Cardiac muscle cell (in vitro differentiated cells and primary cell): ENCODE measurements at places on chromosomes 16 and 17.

DNA sequence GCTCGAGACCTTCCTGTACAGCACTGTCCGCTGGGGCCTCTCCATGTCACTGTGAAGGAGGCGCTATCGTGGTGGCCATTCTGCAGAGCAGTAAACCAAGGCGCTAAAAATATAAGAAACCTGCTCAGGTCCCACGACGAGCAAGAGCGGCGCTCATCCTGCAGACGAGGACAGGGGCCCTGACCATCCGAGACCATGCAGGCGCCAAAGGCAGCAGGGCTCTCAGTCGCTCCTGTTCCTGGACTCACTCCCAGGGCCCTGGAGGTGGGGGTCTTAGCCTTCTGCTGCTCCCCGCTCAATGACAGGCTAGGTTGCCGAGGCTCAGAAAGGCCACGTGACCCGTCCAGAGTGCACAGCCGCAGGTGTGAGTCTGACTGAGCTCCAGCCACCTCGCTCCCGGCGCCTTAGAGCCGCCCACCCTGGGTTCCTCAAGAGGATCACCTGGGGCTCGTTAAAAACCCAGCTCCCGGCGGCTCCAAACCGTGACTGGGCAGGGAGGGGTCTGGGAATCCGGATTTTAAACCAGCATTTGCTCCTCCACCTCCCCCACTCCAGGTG lies 509 bp upstream of the ATP2C2 start:
- H3K36me3 ChIP-seq = no peaks in the 10 kb centered on the region
- H3K4me3 ChIP-seq = peak overlapping the region; percentile 22
- peaks cover 72% of the 10 kb centered on the region for H3K27me3 ChIP-seq
- DNase-seq = no peak

- no peak for DNase-seq
- H3K27ac ChIP-seq = no peak overlapping the region
- H3K4me1 ChIP-seq = no peaks in the 10 kb centered on the region
- H3K4me3 ChIP-seq = no peak overlapping the region
- no peaks in the 10 kb centered on the region for H3K36me3 ChIP-seq
Observed at GRCh38 chr16:49354991-49355390, 18.6 kb upstream of the C16orf78 start.

GRCh38 chr16:54009464-54010176 lies 277.0 kb downstream of the IRX3 start:
- no peak overlapping the region for H3K4me3 ChIP-seq
- H3K4me1 ChIP-seq = no peaks in the 10 kb centered on the region
- no peaks in the 10 kb centered on the region for H3K36me3 ChIP-seq
- H3K27me3 ChIP-seq = no peaks in the 10 kb centered on the region

DNA sequence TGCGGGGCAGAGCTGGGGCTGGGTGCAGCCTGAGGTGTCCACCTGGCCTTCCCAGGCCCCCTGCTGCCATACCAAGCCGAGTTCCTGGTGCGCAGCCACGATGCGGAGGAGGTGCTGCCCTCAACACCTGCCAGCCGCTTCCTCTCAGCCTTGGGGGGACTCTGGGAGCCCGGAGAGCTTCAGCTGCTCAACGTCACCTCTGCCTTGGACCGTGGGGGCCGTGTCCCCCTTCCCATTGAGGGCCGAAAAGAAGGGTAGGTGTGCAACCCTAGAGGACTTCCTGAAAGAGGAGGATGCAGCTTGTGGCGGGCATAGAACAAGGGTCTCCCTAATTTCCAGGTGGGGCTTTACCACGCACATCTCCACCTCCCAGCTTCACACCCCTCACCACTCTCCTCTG lies 2.5 kb downstream of the SGCA start:
- H3K4me1 ChIP-seq = peaks cover 32% of the 10 kb centered on the region
- H3K4me3 ChIP-seq = no peak overlapping the region
- H3K27me3 ChIP-seq = no peaks in the 10 kb centered on the region
- no peak for DNase-seq

DNA sequence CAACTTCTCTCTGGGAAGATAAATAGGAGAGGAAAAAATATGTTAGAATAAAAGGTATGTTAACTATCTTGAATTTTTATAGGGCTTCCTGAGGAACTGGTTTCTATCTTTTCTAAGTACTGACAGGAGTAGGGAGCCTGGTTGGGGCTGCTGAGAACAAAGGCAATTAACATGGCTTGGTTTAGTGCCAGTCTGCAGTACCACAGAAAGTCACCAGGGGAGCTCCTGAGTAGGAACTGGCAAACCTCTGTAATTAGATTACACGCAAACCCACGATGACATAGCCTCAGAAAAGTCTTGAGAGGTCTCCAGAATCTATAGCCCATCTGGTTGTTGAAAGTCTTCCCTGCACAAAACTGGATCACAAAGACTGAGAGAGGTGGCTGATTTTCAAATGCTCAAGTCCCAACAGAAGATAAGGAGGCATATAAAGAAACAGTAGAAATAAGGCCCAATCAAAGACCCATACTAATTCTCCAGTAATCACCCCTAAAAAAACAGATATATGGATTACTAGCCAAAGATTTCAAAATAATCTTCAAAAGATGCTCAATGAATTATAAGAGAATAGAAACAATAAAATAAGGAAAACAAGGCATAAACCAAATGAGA lies 11.7 kb upstream of the CNTNAP4 start:
- H3K4me1 ChIP-seq = no peaks in the 10 kb centered on the region
- no peaks in the 10 kb centered on the region for H3K36me3 ChIP-seq
- H3K27me3 ChIP-seq = no peaks in the 10 kb centered on the region
- peak; percentile 46 for DNase-seq
- no peak overlapping the region for H3K27ac ChIP-seq

DNA sequence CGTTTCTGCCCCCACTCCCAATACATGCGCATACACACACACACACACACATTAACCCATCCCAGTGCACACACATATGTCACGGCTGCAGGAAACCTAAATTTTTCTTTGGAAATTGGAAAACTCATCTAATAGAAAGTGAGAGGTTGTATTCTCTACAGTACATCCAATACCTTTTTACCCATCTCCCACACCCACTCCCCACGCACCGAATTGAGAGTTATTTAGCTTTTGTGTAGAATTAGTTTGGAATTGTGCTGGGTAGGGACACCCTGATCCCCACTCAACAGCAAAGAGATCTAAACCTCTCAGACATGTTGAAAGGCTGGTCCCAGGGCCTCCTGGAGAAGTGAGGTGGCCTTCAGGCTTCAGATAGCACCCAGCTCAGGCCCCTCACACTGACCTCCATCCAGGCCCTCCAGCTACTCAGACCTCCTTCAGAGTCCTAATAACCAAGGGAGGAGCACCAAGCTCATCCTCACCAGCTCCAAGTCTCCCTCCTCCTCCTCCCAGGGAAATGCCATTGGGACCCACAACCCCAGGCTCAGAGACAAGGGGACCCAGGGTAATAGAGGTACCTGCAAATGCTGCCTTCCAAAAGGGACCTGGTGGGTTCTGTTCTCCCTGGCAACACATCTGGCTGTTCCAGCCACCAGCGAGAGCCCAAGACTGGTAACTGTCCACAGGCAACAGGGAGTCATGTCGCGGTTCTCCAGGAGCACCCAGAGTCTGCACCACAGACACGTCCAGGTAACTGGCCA lies 955 bp downstream of the HOXB13 start:
- H3K27ac ChIP-seq = no peak overlapping the region
- H3K27me3 ChIP-seq = peaks cover 100% of the 10 kb centered on the region
- H3K4me1 ChIP-seq = peaks cover 6% of the 10 kb centered on the region
- no peak for DNase-seq

DNA sequence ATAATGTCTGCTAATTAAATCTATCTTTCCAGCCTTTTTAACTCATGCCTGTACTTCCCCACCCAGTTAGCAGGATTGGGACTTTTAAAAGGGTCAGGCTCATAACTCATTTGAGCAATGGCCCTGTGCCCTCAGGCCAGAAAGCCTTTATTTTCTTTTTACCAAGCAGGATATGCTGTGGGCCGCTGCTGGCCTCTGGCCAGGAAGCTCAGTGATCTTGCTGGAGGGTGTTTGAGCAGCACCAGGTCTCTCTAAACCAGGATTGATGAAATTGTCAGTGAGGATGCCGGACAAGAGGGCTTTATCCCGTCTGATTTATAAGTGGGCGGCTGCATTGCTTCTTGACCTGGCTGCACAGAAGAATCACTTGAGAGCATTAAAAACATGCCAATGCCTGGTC lies 187.8 kb downstream of the RAB11FIP4 start:
- no peak for DNase-seq
- H3K27ac ChIP-seq = no peak overlapping the region

DNA sequence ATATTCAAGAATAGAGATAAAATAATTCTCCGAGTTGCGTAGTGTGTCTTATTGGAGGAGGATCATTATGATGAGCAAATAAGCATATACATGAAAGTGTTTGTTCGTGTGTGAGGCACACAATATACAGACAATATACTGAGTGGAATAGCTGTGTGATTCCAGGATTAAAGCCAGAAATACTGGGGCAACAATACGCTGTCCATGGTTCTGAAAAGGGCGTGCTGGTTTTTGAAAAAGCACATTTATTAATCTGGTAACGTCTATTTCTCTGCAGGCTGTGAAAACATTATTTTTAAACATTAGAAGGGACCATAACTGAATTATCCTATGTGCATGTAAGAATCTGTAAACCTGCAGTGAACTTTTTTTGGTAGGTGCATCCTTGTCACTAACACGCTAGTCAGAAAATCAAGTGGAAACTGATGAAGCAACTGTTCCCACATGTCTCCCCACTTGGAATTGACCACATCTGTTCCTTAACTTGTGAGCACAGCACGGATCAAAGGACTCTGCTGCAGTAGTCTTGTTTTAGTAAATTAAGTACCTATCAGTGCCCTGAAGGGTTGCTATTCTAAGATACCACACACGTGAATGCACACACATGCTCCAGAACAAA lies 346.0 kb downstream of the GRIN2A start:
- H3K27me3 ChIP-seq = no peaks in the 10 kb centered on the region
- no peak overlapping the region for H3K27ac ChIP-seq
- H3K36me3 ChIP-seq = no peaks in the 10 kb centered on the region
- H3K4me3 ChIP-seq = no peak overlapping the region
- no peaks in the 10 kb centered on the region for H3K4me1 ChIP-seq

- no peaks in the 10 kb centered on the region for H3K36me3 ChIP-seq
- no peaks in the 10 kb centered on the region for H3K4me1 ChIP-seq
- no peak overlapping the region for H3K4me3 ChIP-seq
- no peak overlapping the region for H3K27ac ChIP-seq
- no peaks in the 10 kb centered on the region for H3K27me3 ChIP-seq
Observed at GRCh38 chr17:29331708-29332085, 37.7 kb upstream of the NUFIP2 start.

GRCh38 chr16:79278506-79278905 lies 322.0 kb downstream of the MAF start:
- no peaks in the 10 kb centered on the region for H3K27me3 ChIP-seq
- H3K27ac ChIP-seq = no peak overlapping the region

DNA sequence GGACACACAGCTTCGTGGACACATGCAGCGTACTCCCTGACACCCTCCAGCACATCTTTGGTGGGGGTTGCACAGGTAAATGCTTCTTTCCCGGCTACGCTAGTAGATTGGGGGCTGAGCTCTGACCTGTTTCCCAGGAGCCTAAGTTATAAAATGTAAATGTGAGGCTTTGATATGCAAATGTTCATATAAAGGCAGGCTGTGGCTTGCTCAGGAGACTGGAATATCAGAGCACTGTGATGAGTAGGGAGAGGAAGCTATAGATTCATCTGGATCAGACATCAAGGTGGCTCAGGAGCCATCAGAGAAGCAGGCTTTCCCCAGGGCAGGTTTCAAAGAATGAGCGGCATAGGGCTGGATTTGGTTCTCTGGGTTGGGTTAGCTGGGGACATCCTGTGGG lies 3.4 kb upstream of the ETV4 start:
- no peak overlapping the region for H3K27ac ChIP-seq
- H3K4me1 ChIP-seq = peaks cover 25% of the 10 kb centered on the region
- no peak for DNase-seq
- H3K27me3 ChIP-seq = peaks cover 36% of the 10 kb centered on the region
- no peak overlapping the region for H3K4me3 ChIP-seq

DNA sequence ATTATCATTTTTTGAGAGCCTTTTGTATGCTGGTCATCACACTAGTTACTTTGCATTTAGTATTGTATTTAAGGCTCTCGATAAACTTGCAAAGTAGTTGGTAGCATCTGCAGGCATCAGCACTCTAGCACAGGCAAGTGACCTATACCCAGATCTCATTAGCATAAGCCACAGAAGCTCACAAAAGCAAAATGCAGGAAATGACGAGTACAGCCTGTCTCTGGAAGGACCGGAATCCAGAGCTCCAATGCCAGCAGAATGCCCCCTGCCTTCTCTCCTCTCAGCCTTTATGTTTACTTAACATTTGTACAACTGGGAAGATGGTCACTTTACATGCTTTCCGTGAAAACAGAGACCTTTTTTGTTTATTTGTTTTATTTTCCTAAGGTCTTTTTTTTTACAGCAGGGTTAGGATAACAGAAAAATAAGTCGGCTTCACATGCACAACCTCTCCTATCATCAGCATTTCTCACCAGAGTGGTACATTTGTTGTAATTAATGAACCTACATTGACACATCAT lies 45.4 kb upstream of the MYOCD start:
- H3K4me1 ChIP-seq = peaks cover 38% of the 10 kb centered on the region
- DNase-seq = peak; percentile 11
- H3K36me3 ChIP-seq = no peaks in the 10 kb centered on the region
- no peaks in the 10 kb centered on the region for H3K27me3 ChIP-seq

DNA sequence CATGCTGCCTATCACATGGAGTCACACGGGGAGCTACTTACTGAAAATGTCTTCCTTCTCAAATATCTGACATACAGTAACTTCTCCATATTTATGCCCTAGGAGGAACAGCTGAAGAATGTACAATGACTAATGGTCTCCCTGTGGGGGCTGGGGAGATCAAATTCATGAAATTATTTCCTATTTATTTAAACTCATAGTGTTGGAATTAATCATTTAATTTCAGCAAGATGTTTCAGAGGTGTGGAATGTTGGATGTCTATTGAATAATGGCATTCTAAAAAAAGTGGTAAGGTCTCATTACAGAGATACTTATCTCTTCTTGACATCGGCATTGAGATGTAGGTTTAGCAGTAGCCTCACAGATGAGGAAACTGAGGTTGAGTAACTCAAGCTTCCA lies 214.3 kb upstream of the CDH11 start:
- H3K4me3 ChIP-seq = no peak overlapping the region
- H3K27ac ChIP-seq = no peak overlapping the region
- H3K36me3 ChIP-seq = no peaks in the 10 kb centered on the region
- H3K27me3 ChIP-seq = no peaks in the 10 kb centered on the region

DNA sequence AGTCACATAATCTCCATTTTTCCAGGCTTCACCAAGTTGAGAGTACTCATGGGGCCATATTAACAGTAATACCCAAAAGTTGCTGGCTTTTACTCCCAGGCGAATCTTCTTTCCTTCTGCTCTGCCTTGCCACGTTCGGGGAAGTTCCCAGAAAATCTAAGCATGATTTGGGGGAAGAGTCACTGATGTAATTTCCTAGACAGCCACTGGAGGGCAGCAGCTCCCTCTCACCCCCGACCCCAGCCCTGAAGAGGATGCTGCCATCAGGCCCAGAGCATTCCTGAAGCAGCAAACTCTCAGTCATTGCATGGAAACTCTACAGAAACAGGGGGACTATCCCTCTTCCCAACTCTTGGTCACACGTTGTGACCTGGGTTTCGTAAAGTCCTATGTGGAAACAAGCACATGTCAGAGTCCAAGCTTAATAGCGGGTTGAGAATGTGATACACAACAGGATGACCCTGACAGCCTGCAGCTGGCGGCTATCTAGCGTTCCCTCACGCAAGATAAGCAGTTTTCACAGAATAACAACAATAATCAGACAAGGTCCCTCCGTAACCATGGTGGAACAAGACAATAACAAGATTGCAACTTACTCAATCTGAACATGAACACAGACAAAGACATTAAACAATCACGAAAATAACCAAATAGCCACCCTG lies 43.8 kb upstream of the DHX40 start:
- H3K4me3 ChIP-seq = no peak overlapping the region
- no peak overlapping the region for H3K27ac ChIP-seq
- H3K36me3 ChIP-seq = no peaks in the 10 kb centered on the region
- H3K4me1 ChIP-seq = no peaks in the 10 kb centered on the region
- H3K27me3 ChIP-seq = no peaks in the 10 kb centered on the region
